ENCODE measurements at places on chromosomes 6 and 20.
A peak's percentile ranks its signal among the peaks of the same experiment; 100 is the strongest.

GRCh38 chr6:70669133-70669532 is 1.4 kb downstream of the SMAP1 start:
- DNase-seq = no peak

DNA sequence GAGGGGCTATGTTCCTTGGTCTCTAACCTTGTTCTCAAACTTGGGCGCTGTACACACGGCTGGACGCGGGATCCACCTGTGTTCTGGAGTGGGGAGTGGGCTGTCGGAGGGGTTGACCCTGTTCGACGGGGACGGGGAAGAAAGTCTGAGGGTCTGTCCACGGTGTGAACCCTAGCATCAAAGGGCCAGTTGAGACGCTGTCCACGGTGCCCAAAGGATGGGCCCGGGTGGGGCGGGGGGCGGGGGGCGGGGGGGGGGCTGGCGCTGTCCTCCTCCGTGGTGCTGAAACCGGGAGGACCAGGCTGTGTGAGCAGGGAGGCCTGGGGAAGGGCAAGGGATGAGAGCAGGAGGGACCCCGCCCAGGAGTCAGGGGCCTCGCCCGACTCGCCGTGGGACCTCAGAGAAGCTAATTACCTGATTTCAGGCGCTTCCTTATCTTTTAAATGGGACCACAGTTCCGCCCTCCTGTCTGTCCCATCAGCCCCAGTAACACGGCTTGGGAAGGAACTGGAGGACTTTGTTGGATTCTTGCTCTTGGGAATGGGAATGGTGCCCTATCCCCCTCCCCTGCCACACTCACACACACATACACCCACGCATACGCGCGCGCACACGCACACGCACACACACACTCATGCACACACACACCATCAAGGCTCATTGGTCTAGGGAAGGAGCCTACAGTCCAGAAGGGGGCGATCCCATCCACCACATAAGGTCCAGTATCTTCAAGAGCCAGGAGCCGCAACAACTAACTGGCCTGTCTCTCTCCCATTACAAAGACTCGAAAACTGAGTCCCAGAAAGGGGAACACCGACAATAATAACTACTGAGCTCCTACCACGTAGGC is 1.0 kb upstream of the VSTM2L start:
- peak; percentile 31 for DNase-seq

GRCh38 chr6:90868256-90868655 is 281.4 kb upstream of the MAP3K7 start:
- no peak for DNase-seq

GRCh38 chr6:133286765-133287164 is 45.6 kb downstream of the EYA4 start:
- no peak for DNase-seq

- DNase-seq = peak; percentile 1
Measured at GRCh38 chr6:149127212-149127611, 190.3 kb upstream of the TAB2 start.

DNA sequence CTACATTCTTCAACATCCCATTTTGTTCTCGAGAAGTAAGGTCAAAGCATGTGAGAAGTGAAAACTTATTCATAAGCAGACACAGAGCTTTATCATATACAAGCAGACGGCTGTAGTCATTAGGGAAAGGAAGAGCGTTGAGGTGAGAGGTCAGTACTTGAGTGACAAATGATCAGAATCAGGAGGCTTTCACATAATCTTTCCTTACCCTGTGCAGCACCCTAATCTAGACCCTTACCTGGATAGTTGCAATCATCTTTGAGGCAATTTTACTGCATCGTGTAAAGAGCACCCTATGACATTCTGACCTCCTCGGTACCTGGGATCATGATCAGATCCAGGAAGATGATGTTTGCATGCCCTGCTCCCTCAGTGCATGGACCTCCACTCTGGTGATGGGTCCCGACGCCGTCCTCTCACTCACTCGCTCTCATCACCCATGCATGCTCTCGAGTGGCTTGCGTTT is 62.7 kb downstream of the RNF182 start:
- no peak for DNase-seq

DNA sequence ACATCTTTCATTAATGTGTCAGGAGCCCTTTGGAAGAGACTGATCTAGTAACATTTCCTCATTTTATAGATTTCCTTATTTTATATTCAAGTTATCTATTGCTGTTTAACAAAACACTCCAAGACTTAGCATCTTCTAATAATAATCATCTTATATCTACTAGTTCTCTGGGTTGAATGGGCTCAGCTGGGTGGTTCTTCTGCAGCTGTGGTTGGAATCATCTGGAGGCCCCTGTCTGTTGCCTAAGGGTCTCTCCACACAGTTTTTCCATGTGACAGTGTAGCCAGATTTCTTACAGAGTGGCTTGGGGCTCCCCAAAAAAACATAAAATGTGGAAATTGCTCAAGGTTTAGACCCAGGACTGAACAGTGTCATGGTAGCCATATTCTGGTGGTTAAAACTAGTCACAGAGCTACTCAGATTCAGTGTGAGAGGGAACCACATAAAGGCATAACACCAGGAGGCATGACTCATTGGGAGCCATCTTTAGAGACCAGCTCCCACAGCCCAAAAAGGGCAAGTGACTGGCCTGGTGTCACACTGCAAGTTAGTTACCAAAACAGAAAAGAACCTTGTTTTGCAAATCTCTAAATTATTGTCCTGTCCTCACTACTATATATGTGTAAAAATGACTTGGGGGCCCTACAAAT is 11.5 kb downstream of the SLC2A10 start:
- DNase-seq = no peak

DNA sequence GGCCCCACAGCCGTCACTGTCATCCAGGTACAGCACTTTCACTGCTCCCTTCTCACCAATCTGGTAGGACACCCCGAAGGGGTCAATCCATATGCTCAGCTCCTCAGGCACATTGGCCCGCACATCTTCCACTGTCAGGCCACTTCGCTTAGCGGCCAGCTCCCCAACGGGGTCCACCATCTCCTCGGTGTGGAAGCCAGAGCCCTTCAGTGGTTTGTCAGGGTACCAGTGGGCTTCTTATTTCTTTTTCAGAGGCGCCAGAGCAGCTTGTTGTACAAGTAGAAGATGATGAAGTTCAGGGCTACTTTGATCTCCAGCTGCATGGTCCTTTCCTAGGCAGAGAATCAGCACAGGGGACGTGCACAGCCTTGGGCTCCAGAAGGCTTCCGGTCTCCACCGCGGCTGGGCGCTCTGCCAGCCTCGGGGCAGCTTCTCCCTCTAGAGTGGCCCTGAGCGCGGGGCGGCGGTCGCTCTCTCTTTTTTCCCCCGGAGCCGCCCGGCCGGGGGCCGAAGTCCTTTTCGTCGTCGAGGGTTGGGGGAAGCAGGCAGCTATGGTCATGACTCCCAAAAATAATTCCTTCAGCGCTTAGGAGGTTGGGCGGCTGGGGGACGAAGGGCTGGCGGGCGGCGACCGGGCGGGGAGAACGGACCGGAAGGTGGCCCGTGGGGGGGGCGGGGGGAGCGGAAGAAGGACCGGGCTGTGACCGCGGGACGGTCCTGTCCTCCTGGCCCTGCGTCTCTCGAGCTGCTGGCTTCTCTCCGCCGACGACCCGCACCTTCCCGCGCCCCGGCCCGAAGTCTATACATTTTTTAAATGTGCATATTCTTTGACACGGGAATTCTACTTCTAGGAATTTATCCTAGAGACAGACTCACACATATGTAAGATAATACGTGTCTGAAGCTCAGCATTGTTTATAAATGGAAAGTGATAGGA is 6.5 kb upstream of the ZSCAN9 start:
- DNase-seq = peak; percentile 18

GRCh38 chr6:145309842-145310535 is 425.3 kb downstream of the EPM2A start:
- DNase-seq = peak; percentile 18

DNA sequence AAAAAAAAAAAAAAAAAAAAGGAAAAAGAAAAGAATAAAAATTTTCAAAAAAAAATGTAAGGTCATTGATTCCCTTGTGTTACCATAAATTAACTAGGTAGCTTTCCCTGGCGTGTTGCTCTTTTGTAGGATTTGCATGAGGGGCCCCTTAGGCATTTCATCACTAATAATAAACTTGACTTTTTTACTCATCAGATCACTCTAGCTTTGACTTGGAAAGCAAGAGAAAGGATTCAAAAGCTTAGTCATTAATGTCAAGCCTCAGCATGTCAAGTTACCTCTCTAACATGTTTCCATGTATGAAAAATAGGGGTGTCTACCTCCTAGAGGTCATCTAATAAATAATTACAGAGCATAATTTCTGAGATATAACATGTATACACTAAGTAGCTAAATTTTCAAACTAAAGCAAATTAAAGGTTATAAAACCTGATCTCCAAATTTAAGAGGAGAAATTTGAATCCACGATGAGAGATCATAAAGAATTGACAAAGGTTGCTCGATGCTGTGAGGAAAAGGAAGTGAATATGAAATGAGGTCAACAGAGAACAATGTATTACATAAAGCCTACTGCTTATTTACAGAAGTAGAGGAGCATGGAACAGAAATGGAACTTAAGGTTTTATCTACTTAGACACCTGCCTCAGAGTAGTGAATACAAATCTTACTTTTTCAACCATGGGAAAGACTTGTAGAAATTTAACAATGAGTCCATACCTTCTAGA is 86.8 kb downstream of the ARHGAP18 start:
- DNase-seq = no peak

- DNase-seq = no peak
Measured at GRCh38 chr20:55855052-55855451, 150.3 kb downstream of the CBLN4 start.

- DNase-seq = peak; percentile 68
Measured at GRCh38 chr20:5658912-5659345, 91.3 kb upstream of the SHLD1 start.

DNA sequence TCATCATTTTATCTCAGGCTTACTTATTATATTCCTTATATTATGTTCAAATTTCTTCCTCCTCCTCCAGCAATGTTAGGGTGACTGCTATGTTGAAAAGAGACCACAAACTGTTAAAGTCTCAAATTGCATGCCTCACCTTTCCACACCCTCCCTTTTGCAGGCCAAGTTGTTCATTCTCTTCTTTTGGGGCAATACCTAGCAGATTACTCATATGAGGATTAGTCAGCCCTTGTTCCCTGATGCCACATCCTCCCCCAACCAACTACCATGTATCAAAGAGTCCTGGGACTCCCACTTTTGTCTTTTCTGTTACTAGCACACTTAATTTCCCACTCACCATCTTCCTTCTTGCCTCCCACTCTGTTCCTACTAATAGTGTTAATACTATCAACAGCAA is 434.7 kb downstream of the BCKDHB start:
- no peak for DNase-seq

DNA sequence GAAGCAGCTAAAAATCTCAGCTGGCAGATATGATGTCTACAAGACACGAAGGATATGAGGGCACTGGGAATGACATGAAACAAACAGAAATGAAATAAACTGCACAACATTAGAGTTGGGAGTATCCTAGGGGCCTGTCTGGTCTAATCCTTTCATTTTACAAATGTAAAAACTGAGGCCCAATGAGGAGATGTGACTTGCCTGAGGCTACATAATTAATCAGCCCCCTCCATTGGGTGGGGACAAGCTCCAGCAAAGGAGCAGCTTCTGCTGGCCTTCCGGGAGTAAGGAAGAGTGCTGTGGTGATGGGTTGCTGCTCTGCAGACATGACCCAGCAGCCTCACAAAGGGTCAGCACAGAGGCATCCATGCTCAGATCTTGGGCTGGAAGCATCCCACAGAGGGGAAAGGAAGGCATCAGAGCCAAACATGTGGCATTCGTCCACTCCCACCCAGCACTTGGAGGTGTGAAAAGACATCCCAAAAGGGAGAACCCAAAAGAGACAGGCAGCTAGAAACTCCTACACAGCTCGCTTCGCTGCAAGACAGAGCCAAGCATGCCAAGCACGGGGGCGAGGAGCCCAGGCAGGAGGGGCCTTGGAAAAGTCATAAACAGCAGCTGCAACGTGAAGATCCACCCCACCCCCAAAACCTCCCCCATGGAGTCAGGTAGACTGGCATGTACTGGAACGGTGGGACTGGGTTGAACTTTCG is 183.7 kb downstream of the UNC5CL start:
- no peak for DNase-seq

DNA sequence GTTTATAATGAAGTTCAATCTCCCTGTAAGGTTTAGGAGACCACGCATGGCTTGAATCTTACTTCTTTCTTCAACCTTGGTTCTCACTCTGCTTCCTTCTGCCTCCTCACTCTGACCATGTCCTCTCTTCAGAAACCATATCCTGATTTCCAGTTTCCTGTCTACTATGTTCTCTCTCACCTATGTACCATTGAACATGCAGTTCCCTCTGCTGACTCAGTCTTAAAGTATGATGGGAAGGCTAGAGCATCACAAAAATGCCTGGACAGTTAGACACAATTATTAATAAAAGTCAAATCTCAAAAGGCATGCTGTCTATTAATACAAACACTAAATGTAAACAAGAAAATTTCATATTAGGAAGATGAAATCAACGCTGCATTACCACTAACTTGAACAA is 151.6 kb downstream of the PRKN start:
- DNase-seq = no peak

- DNase-seq = no peak
Measured at GRCh38 chr20:58102261-58102660, 126.2 kb downstream of the ANKRD60 start.

- DNase-seq = no peak
Measured at GRCh38 chr6:24078200-24078599, 47.8 kb upstream of the NRSN1 start.

DNA sequence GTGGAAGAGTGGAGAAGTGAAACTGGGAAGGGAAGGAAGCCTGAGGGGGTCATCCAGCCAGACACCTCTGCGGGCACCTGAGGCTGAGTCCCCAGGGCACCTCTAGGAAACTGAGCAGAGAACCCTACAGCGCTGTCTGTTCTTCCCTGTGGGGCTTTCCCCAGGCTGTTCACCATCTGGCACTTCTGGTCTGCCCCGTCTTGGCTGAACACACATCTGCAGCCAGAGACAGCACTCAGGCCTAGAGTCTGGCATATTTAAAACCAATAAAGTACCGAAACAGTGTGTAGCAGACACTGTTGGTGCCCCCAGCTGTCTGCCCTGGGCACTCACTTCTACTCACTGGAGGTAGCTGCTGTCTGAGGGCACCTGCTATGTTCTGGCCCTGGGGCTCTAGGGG is 9.4 kb upstream of the ARFGEF2 start:
- no peak for DNase-seq

GRCh38 chr6:41685641-41686380 is 47.5 kb downstream of the MDFI start:
- no peak for DNase-seq

Measured in AG09319 (cell line).